ENCODE measurements at places on chromosomes 16 and 17.
A peak's percentile ranks its signal among the peaks of the same experiment; 100 is the strongest.

DNA sequence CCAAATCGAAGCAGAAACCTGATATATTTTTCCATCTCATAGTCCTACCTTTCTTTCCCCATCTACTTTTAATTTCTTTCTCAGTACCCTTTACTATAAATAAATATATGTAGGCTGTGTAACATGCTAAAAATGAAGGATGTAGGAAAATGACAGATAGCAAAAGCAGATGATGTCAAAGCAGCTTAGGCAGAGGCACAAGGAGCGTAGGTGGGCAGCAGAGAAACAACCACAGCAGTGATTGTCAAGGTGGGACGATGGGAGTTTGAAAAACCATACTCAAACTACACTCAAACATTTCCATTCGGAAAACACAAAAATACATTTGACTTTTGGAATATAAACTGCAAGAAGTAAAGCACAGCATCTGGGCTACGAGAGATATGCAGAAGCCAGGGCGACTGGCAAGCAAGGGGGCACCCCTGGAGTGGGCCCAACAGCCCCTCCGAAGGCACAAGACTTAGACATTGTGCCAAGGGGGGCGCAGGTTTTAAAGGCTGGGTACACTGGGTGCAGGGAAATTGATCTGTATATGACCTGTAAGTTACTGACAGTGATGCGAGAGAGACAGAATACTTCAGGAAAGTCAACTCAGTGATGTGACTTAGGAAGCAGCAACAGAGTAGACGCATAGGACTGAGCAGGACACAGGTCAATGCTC, 31.1 kb downstream of the SNN start:
- no peak for DNase-seq

- no peak for DNase-seq
These were observed 3.3 kb upstream of the CACNG5 start for GRCh38 chr17:66831383-66832210.

DNA sequence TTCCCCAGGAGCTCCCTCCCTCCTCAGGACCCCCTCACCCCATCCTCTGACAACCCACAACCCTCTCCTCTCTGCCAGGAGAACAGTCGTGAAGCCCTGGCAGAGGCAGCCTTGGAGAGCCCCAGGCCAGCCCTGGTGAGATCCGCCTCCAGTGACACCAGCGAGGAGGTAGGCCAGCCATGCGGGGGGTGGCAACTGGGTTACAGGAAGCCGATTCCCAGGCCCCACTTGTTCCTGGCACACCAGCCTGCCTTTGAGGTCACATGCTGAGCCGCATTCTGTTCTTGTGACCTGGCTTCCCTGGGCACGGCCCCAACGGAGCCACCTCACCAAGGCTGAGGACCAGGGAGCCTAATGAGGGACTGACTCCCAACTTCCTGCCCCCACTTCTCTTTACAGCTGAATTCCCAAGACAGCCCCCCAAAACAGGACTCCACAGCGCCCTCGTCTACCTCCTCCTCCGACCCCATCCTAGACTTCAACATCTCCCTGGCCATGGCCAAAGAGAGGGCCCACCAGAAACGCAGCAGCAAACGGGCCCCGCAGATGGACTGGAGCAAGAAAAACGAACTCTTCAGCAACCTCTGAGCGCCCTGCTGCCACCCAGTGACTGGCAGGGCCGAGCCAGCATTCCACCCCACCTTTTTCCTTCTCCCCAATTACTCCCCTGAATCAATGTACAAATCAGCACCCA, 7.9 kb downstream of the NAT9 start:
- DNase-seq: peak; percentile 77

DNA sequence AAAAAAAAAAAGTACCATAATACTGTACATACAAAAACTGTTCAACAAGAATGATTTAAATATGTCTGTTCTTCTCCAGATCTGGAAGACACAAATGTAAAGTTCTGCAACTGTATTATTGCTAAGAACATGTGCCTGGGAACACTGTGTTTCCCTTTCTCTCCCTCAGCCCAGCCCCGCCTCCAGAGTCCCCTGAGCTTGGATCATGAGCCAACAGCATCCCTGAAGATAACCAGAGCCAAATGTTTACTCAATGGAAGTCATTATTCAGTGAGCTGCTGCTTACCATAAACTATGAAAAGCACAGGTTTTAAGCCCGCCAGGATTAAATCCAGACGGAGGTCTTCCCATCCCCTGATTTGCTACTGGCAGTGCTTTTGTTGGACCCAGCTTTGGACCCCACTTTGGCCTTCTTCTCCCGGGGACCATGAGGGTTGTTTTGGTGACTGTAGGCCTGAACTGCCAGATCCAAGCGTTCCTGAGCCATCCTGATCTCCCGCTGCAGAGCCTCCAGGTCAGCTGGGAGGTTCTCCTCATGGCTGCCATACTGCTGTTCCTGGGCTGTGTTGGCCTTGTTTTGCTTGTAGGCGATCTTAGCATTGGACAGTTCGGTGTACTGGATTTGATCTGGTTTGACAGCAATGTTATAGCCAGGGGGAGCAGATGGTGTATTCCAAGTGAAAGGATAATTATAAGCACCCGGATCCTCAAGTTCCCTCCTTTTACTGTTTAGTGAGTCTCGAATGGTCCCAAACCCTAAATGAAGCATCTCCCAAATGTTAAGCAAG, 25.6 kb downstream of the GJC1 start:
- DNase-seq: no peak

DNA sequence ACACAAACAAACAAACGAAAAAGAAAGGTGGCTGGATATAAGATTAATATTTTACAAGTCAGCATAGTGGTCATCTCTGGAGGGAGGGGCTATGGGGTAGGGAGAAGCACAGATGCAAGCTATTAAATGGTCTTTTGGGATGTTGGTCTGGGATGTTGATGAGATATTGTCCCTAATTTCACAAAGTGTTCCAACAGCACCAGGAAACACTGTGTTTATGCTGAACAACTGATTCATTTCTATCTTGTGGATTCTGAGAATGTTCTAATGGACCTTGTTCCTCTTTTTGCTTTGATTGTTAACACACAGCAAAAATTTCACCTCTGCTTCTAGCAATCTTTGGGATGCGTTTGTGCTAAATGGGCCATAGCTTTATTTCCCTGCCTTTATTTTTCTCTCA, 9.7 kb downstream of the PECAM1 start:
- no peak for DNase-seq

GRCh38 chr17:81586096-81586495, 33.9 kb upstream of the FAAP100 start:
- DNase-seq: no peak

DNA sequence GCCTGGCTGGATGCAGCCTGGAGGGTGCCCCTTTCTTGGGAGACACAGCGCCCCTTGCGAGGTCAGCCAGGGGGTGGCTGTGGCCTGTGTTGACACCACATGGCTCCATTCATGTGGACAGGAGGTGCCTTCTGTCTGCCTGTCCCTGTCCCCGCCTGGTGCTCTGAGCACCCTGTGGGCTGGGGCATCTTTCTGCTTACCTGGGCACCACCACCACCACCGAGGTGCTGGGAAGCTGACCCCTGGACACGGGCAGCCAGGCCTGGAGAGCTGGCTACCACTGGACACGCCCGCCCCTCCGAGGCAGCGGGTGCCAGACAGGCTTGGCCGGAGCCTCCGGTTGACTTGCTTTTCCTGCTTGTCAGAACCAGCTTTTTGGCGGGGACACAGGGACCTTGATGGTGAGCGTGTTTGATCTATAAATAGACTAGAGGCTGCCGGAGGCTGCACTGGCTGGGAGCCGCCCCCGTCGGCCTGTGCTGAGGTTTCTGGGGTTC, 121.3 kb upstream of the GSE1 start:
- DNase-seq: peak; percentile 13

DNA sequence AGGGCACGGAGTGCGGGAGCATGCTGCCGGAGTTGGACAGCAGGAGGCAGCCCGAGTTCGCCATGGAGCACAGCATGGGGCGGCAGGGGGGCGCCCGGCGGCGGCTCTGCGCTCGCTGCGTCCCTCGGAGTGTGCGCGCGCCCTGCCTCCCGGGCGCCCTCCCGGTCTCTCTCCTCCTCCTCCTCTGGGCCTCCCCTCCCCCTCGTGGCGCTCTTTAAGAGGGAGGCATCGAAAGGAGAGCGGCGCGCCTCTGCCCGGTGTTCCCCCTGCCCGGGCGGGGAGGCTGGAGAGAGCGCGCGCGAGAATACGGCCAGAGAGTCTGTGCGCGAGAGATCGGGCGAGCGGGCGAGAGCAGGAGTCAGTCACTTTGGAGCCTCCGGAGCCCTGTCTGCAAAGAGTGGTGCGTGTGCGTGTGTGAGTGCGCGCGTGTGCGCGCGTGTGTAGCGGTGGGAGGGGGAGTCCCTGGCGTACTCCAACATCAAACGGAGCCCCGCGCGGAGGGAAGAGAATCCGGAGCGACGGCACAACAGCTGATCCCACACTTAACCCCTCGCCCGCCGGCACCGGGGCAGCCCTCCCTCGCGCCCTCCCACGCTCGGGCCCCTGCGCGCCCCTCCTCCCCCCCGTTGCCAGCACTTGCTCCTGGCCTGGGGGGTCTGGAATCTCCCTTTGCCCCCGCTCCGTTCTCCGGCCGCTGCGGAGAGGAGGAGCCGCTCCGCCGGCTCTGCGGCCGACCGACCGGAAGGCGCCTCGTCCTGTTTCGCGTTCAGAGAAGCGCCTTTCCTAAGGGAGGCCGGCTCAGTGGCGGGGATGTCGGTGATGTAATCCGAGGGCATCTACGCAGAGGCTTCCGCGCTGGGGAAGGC, 108.9 kb downstream of the ENGASE start:
- DNase-seq: no peak
